RPMI8226 (cell line): ENCODE measurements at places on chromosomes 1 and 21.

GRCh38 chr1:2251786-2252185, 23.7 kb downstream of the SKI start:
- DNase-seq: no peak

GRCh38 chr1:204278251-204278650, 64.5 kb upstream of the GOLT1A start:
- DNase-seq: no peak

GRCh38 chr1:96886474-96886873, 164.9 kb downstream of the PTBP2 start:
- DNase-seq: no peak

- no peak for DNase-seq
These were observed 8.9 kb upstream of the ZNF326 start for GRCh38 chr1:89986020-89986419.

- DNase-seq: no peak
These were observed 12.8 kb upstream of the ALX3 start for GRCh38 chr1:110083061-110083865.

DNA sequence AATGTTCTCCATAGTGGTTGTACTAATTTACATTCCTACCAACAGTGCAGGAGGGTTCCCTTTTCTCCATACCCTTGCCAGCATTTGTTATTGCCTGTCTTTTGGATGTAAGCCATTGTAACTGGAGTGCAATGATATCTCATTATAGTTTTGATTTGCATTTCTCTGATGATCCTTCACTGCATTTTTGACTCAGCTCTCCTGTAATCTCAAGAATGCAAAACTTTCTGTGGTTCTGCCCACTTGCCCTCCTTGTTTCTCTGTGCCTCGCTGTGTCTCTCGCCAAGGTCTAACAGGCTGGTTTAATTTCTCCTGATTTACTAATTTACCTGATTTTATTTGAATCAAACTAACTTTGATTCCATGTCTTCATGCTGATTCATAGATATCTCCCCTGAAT, 407.9 kb downstream of the ZP4 start:
- no peak for DNase-seq

GRCh38 chr1:24483441-24483840, 19.2 kb upstream of the RCAN3 start:
- DNase-seq: no peak

- DNase-seq: peak; percentile 62
These were observed 36.0 kb upstream of the DISC1 start for GRCh38 chr1:231590453-231591198.

GRCh38 chr1:184467295-184467694, 80.5 kb downstream of the C1orf21 start:
- DNase-seq: no peak

- no peak for DNase-seq
These were observed 37.8 kb downstream of the LRRN2 start for GRCh38 chr1:204647805-204648153.

- no peak for DNase-seq
These were observed 236.7 kb upstream of the PROX1 start for GRCh38 chr1:213751064-213751397.

DNA sequence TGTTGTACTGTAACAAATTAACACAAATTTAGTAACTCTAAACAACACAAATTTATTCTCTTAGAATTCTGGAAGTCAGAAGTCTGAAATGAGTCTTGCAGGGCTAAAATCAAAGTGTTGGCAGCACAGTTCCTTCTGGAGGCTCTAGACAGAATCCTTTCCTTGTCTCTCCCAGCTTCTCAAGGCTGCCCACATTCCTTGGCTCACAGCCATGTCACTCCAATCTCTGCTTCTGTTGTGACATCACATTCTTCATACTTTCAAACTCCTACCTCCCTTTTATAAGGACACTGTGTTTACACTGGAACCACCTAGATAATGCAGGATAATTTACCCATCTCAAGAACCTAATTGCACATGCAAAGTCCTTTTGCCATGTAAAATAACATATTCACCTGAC, 225.0 kb upstream of the PRMT6 start:
- no peak for DNase-seq

GRCh38 chr1:214364386-214364785, 83.4 kb downstream of the SMYD2 start:
- no peak for DNase-seq

- DNase-seq: peak; percentile 42
These were observed 5.0 kb upstream of the ADAMTS1 start for GRCh38 chr21:26850116-26850643.

GRCh38 chr1:241990040-241990439, 8.9 kb downstream of the MAP1LC3C start:
- no peak for DNase-seq

- DNase-seq: no peak
These were observed 152.7 kb downstream of the CASZ1 start for GRCh38 chr1:10643607-10644306.

DNA sequence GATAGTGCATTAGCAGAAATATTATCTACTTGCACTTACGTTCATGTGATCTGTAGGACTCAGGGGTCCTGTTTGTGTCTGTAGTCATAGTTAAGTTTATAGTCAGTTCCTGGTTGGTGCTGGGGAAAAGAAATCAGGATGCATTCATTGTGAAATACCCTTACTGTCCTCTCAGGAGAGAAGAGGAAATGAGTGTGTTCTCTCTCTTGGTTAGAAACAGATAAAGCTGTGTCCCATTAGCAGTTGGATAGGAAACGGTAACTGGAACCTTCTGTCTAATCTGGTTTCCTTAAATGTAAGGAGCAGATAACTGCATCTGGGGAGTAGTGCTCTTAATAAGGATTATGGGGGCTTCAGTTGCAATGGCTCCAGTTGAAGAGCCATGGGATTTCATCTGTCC, 8.9 kb downstream of the SDCCAG8 start:
- no peak for DNase-seq

DNA sequence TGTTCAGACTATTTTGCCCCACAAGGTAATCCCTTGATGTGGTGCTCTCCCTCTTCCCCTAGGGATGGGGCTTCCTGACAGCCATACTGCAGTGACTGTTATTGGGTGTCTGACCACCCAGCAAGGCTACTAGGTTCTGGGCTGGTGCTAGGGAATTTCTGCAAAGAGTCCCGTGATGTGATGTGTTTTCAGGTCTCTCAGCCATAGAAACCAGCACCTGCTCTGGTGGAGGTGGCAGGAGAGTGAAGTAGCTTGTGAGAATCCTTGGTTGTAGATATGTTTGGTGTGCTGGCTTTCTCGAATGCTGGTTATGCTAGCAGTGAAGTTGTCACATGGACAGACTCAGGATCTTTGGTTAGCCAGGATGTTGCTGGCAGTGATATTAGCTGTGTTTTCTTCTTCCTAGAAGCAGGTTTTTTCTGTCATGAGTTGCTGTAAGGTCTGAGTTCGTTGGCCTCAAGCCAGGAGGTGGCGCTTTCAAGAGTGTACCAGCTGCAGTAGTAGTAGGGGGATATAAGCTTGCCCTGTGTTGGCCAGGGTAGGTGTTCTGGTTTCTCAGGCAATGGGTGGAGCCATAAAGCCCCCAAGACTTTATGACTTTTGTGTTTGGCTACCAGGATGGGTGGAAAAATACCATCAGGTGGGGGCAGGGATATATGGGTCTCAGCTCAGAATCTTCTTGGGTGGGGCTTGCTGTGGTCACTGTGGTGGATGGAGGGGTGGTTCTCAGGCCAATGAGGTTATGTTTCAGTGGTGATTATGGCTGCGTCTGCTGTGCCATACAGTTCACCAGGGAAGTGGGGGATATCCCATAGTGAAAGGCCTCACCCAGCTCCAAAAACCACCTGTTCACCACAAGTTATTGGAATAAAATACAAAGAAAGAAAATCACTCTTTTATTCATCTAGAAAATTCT, 1112.3 kb downstream of the KCNT2 start:
- DNase-seq: peak; percentile 25

GRCh38 chr1:99465176-99465900, 180.6 kb upstream of the PALMD start:
- no peak for DNase-seq

DNA sequence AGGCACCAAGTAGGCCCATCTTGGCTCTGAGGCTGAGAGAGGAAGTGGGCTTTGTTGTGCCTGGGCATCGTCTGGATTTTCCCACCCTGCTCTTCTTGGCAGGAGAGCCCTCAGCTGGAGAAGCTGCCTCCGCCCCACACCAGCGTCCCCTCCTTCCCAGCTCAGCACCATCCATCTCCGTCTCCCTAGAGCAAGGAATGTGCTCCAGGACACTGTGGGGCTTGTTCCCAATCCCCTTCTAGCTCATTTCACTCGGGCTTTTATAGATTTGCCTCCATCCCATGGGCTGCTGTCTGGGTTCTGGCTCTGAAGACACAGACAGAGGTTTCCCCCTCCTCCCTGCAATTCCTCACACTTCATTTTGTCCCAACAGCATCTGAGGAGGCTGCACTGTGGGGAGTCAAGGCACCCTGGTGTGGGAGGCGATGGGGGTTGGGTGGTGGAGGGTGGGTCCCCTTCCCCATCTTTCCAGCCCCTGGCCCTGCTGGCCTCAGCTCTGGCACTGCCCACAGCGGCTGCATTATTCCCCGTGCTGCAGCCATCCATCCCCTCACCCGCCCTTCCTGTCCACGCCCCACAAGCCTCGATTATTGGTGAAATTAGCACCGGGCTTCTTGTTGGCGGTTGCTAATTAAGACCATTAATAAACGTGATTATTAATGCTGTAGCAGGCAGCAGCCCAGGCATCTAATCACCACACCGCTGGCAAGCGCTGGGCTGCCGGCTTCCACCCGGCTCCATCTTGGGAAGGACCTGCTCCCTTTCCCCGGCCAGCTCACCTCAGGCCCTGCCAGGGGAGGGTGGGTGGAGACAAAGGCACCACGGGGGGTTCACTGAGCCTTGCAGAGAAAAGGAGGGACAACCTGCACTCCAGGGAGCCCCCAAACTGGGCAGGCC, 21.7 kb downstream of the RHBG start:
- no peak for DNase-seq

DNA sequence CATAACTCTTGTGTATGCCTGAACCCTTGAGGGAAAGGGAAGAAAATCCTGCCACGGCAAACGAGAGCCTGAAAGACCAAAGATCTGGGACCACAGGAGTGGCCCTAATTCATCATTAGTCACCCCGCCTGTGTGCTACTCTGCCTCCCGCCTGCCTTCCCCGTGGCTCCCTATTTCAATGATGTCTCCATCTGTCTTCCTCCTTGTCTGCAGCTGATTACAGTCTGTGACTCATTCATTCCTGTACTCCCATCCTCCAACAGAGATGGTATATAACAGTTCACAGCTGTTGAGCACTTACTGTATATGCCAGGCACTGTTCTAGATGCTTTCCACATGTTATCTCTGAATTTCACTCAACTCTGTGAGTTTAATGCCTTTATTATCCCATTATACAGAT, 96.6 kb downstream of the SEC16B start:
- DNase-seq: no peak

DNA sequence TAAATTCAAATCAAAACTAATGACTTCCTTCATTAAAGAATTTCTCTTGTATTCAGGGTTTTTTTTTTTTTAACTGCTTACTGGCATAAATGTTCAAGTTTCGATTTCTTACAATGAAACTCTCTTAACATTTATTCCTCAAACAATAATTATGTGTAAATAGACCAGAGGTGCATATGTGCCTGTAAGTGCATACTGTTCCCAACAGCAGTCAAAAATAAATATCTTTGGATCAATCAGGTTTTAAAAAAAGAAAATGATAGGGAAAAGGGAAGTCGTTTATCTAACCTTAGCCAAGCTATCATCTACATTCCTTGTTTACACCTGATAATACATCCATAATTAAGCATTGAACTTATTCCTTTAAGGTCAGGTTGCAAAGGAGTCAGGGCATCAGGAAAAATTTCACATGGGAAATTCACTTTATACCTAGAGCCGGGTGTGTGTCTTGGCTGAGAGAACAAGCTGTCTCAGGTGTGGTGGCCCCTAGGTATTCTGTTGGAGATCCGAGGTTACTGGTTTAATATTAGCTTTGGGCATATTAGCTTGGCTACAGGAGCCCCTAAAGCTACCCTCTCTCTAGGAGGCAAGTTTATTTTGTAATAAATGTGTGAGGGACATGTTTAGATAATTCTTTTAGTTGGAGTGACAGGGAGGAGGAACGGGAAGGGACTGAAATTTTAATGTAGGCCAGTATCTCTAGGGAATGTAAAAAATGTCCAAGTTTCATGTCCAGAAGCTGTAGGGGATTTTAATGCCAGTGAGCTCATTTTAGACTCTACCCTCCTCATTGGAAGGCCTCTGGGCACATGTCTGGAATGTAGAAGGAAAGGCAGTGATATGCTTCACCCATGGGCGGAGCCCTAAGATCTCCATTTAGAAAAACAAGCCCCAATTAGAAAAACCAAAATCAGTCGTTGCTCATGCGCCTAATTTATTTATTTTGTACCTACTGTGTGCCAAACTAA, 327.9 kb upstream of the PROX1 start:
- no peak for DNase-seq

- no peak for DNase-seq
These were observed 13.3 kb downstream of the SCNN1D start for GRCh38 chr1:1293263-1294249.
